ENCODE measurements at places on chromosomes 5 and 9. TPM values are rescaled to one million over a fixed set of nuclear protein-coding genes. Genes with fewer than 3 reads are reported as not detected.
A peak's percentile ranks its signal among the peaks of the same experiment; 100 is the strongest.

Gene NR2F1-AS1
- 0.76 TPM for total RNA-seq

Gene PPP3R2
- not detected for total RNA-seq

Gene ECM2
- total RNA-seq: not detected

DNA sequence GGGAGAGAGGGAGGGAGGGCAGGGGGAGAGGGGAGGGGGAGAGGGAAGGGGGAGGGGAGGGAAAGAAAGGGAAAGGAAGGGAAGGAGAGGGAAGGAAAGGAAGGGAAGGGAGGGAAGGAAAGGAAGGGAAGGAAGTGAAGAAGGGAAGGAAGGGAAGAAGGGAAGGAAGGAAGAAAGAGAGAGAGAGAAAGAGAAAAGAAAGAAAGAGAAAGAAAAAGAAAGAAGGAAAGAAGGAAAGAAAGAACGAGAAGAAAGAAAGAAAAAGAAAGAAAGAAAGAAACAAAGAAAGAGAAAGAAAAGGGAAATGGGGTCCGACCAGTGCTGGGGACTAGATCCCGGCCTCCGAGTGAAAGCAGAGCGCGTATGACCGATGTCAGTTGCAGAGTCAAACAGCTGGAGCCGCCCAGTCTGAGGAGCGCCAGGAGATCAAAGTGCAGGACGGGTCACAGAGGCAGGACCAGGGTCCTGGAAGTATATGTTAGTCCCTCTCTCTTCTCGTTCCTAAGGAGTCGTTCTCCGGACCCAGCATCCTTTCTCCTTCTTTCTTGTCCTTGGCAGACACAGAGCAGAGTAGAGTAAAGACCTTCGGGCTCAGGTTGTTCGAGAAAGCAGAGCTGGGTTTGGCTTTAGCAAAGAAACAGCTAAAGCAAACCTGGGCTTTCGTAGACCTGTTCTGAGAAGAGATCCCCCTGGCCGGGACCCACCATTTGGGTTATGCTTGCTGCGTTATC, 305.4 kb upstream of the MSX2 start:
- H3K4me3 ChIP-seq: peak overlapping the region; percentile 78
- no peak overlapping the region for H3K27ac ChIP-seq
- DNase-seq: peak; percentile 52
- H3K4me1 ChIP-seq: peaks cover 7% of the 10 kb centered on the region
- H3K27me3 ChIP-seq: peaks cover 24% of the 10 kb centered on the region
- H3K36me3 ChIP-seq: no peaks in the 10 kb centered on the region

DNA sequence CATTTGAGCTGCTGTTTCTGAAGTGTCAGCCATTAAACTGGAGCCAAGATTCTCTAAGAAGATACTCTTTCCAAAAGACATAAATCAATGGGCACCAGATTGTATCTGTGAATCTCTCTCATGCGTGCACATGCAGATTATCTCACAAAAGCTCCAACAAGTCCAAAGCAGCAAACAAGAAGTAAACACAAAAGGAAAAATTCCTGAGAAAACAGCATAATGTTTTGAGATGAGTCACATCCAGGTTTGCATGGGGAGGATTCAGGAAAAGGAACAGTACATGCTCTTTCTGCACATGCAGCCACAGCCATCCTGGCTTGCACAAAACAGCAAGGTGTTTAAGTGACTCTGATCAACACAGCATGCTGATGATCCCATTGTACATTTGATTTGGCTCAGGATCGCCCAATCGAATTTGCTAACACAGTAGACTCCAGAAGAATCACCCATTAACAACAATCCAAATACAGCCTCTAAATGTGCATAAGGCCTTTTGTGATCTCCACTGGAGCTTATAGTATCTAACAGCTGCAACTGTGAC, 143.1 kb downstream of the ELAVL2 start:
- H3K4me1 ChIP-seq: peaks cover 87% of the 10 kb centered on the region
- DNase-seq: no peak
- H3K27ac ChIP-seq: peak overlapping the region; percentile 86

DNA sequence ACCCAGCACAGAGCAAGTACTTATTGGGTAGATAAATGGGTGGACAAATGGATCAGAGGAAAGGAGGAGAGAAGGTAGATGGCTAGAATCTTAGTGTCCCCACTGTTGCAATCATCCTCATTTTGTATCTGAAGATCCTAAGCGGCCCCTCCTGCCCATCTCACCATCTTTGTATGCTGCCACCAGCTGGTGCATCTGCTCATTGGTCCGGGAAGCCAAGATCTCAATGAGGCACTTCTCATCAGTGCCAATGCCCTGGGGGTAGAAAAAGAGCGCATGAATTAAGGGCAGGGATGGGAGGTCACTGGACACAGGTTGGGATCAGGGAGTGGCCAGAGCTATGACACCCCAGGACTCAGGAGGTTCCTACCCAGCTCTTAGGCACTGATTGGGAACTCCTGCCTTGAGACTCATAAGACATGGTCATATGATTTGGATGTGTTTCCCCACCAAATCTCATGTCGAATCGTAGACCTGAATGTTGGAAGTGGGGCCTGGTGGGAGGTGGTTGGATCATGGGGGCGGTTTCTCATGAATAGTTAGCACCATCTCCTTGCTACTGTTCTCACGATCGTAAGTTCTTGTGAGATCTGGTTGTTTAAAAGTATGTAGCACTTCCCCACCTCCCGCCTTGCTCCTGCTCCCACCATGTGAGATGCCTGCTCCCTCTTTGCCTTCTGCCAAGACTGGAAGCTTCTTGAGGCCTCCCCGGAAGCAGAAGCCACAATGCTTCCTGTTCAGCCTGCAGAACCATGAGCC, 20.3 kb downstream of the ANXA6 start:
- no peak for DNase-seq
- no peak overlapping the region for H3K4me3 ChIP-seq
- H3K27me3 ChIP-seq: no peaks in the 10 kb centered on the region
- peaks cover 37% of the 10 kb centered on the region for H3K36me3 ChIP-seq

- no peak overlapping the region for H3K4me3 ChIP-seq
- H3K27me3 ChIP-seq: no peaks in the 10 kb centered on the region
- no peak for DNase-seq
- H3K36me3 ChIP-seq: no peaks in the 10 kb centered on the region
- peaks cover 4% of the 10 kb centered on the region for H3K4me1 ChIP-seq
These were observed 33.2 kb upstream of the SNX2 start for GRCh38 chr5:122741681-122742080.

DNA sequence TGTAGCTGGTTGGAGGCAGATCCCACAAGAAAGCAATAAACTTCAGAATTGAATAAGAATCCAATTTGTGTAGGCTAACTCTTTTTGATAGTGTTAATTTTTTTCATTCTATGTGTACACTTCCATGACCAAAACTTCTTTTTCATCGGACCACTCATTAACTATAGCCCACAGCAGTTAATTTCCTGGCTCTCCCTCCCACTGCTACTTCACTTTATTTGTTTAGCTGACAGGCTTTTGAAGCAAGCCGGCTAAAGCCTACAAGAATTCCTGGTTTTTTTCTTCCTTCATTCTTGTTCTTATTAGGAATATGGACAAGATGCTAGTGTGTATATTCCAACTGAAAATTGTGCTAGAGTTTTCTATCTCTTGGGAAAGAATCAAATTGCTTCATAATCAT, 329.2 kb upstream of the CCNH start:
- H3K27ac ChIP-seq: no peak overlapping the region
- no peaks in the 10 kb centered on the region for H3K27me3 ChIP-seq
- DNase-seq: no peak
- H3K4me3 ChIP-seq: no peak overlapping the region
